ENCODE measurements at places on chromosomes 6 and 20.

- no peak for DNase-seq
Observed at GRCh38 chr20:24588725-24589340, 119.4 kb downstream of the SYNDIG1 start.

- no peak for DNase-seq
Observed at GRCh38 chr20:17189976-17190695, 36.7 kb upstream of the PCSK2 start.

DNA sequence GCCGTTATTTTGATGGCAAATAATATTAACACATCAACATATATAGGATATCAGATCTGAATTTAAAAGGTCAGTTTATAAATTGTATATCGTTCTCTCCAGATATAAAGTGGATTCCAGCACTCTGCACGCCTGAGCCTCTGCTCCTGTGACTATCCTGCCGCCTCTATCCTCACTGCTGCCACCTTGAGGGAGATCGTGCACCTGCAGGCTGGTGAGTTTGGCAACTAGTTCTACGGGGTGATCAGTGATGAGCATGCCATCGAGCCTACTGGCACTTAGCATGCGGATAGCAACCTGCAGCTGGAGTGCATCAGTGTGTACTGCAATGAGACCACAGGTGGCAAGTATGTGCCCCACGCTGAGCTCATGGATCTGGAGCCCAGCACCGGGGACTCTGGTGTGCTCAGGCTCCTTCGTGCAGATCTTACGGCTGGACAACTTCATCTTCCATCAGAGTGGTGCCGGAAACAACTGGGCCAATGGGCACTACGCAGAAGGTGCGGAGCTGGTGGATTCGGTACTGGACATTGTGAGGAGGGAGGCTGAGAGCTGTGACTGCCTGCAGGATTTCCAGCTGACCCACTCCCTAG lies 84.9 kb downstream of the FBXO5 start:
- peak; percentile 41 for DNase-seq

DNA sequence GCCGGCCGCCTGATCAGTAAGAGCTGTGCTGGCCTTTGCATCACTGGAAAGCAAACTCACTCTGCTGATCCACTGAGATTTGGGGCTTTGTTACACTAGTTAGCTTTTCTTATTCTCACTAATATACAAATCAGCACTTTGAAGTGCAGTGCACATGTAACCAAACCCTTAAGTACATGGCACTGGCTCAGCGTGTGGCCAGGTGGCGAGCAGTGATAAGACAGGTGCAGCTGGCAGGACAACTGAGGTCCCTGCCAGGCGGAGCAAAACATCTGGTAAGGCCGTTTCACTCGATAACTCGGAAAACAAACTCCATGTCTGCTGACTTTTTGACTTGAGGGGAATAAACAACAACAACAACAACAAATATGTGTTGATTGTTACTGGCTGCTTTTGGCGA lies 11.0 kb downstream of the GFRA4 start:
- DNase-seq: no peak

DNA sequence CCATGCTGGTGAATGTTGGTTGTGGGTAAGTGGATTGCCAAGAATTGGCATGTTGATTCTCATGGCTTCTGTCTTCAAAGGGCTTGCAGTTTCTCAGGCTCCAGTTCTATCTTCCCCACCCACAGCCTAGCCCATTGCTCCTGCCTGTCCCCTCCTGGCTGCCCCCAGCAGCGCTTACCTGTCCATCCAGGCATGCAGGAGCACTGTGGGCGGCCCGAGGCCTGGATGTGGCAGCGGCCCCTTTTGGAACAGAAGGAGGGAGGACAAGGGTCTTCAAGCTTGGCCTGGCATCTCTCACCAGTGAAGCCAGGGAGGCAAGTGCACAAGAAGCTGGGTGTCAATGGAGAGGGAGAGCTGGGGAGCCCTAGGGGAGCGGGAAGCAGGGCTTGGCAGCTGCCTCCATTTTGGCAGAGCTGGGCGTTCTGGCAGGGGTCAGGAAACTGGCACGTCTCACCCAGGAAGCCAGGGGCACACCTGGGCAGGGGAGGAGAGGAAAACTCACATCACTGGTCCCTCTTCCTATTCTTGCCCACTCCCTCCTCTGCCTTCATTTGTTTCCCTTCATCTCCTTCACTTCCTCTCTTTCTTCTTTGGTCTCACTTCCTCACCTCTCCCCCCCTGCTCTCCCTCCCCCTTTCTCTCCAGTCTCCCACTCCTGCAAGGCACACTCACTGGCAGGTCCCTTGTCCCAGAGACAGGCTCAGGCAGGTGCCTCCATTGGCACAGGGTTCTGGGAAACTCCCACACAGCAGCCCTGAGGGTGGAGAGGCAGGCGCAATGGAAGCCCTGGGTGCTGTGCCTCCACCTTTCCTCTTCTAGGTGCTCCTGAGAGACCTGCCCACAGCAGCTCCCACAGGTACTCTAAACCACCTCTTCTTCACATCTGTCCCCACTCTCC lies 1.3 kb downstream of the NOTCH4 start:
- DNase-seq: no peak

GRCh38 chr6:162099685-162100084 lies 627.9 kb downstream of the PRKN start:
- no peak for DNase-seq

GRCh38 chr6:11542863-11543262 lies 5.3 kb downstream of the TMEM170B start:
- DNase-seq: no peak
